ENCODE measurements at places on chromosomes 16 and 17.

DNA sequence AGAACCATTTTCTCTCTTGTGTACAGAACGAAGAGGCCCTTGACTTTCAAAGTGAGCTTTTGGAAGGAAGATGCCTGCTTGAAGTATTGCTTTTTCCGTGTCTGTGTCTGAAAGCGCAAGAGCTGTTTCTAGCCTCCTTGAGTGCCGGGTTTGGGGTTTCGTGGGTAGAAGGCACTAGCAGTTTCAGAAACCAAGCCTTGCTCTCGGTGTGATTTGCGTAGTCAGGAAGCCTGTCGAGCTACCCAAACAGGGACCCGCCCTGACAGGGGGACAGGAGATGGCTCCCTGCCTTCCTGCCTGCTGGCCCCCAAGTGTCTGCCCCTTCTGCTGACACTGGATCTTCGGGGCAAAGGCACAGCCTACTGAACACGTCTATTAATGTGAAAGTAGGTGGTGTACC is 322.0 kb downstream of the MAF start:
- DNase-seq, result no peak

- DNase-seq, result no peak
Measured at GRCh38 chr17:76535788-76536510, 1.6 kb downstream of the CYGB start.

DNA sequence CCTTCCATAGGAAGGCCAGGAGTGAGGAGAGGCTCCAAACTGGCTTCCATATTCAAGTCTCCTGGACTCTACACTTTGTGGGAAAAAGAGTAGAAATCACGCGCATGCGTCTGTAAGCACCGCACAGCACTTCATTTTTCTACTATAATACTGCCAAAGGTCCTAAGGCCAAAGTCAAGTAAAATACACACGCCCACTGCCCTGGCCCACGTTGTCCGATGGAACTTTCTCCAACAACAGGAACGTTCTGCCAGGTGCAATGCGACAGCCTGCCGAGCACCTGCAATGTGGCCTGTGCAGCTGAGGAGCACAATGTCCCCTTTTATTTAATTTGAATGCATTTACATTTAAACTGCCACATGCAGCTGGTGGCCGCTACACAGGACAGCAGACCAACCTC is 23.5 kb downstream of the DNASE1 start:
- DNase-seq, result no peak

- peak; percentile 50 for DNase-seq
Measured at GRCh38 chr17:29566473-29567303, at the start of gene ABHD15. Gene ABHD15 (minus strand): TSS chr17:29567037. CDS start chr17:29566966, 71 bp downstream.

DNA sequence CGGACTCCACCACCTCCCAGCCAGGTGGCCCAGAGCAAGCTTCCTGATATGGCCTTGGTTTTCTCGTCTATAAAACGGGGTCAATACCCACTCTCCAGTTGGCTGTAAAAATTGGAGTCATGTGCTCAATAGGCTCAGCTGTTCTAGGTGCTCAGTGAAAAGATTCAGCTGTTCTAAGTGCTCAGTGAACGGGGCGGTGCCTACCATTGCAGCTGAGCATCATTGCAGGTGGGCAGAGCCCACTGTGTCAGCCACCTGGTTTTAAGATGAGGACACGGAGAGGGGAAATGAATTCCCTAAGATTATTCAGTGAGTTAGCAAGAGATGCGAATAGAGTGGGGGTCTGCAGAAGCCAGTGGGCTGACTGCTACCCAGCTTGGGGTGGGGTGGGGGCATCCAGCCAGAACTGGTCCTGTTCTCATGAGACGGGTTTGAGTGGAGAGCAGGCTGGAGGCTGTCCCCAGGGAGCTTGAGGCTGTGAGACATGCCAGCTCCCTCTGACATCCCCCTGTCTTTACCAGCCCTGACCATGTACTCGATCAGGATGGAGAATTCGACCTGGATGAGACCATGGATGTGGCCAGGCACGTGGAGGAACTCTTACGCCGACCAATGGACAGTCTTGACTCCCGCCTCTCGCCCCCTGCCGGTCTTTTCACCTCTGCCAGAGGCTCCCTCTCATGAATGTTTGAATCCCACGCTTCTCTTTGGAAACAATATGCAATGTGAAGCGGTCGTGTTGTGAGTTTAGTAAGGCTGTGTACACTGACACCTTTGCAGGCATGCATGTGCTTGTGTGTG is 21.9 kb downstream of the STAT5A start:
- DNase-seq, result no peak

DNA sequence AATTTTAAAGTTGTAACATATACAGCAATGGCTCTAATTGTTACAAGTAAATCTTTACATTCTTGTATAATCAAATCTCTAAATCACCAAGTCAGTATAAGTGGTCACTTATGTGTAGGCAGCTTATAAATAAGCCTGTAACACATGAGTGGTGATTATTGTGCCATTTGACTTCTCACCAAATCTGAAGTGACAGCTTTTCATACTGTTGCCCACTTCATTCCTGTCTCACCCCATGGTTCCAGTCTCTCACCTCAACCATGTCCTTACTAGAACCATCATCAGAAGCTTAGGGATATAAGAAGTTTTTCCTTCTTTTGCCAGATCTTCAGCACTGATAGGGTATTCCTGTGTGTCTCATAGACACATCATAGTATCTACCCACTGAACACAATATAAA is 23.5 kb downstream of the TNRC6A start:
- no peak for DNase-seq

All from hippocampal formation (tissue), 2 donors.